Left lung (tissue), 14 donors: ENCODE measurements at places on chromosomes 5 and 9. TPM values are rescaled to one million over a fixed set of nuclear protein-coding genes. Genes with fewer than 3 reads are reported as not detected.
A peak's percentile ranks its signal among the peaks of the same experiment; 100 is the strongest.

Gene CDX1
- 0.42 TPM for polyA plus RNA-seq

Gene FRRS1L
- 3.9 TPM for polyA plus RNA-seq

Gene MCTP1
- polyA plus RNA-seq = 4.4 TPM

Gene CEP72
- 9.8 TPM for polyA plus RNA-seq

Gene SPINK7
- polyA plus RNA-seq = 0.54 TPM

Gene SPTLC1
- 91.6 TPM for polyA plus RNA-seq

Gene SPATA9
- 2.3 TPM for polyA plus RNA-seq

GRCh38 chr9:3477236-3477834 is 48.5 kb downstream of the RFX3 start:
- DNase-seq = no peak

GRCh38 chr5:90050103-90050502 is 359.5 kb downstream of the CETN3 start:
- no peak for DNase-seq

- DNase-seq = no peak
These were observed 2.8 kb upstream of the IL33 start for GRCh38 chr9:6212722-6213375.

- no peak for DNase-seq
These were observed 10.1 kb upstream of the CDH9 start for GRCh38 chr5:27048510-27048909.

DNA sequence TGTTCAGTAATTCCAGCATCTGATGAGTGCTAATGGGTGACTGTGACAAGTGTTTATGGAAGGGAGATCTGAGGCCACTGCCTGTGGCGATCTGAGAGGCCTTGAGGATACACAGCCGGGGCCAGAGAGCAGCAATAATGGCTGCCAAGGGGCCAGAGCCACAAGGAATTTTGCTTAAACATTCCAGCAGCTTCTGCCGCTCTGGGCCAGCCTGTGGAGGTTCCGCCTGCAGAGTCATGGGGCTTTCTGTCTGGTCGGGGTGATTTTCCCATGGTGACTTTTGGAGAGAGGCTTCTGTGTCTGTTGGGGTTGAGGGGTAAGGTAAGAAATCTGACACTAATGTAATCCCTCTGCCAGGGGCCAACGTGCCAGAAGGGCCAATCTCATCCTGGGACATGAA is 353.5 kb downstream of the ADAMTS6 start:
- no peak for DNase-seq

DNA sequence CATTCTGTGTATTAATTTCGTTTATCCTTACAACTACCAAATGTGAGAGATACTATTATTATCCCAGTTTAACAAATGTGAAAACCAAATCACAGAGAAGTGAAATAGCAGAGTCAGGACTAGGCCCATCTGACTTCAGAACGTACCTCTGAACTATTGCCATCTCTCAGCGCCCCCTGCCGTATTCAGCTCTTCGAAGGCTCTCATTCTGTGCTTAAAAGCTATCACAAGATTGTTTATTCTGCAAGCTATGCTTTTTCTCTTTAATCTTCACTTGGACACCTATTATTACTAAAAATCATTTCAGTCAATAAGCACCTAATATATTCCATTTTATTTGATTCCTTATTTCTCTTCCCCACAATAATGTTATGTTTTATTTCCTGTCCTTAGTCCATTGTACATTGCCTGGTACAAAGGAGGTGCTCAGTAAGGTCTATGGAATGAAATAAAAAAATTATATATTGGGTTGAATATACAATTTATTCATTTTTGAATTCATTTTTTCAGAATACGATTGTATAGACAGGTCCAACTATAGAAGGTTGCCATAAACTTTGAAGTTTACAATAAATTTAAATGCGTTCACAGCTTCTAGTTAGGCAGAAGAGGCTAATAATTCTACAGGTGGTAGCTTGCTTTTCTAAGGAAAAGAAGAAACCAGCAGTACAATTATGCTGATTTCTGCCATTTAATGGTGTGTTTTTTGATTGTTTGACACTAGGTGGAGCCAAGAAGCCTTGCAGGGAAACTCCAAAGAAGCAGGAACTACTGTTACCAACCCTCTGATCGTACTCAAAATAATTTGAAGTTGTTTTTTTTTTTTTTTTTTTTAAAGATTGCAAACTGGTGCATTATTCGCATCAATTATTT is 202.2 kb upstream of the DMRTA1 start:
- DNase-seq = peak; percentile 33

- no peak for DNase-seq
These were observed 18.1 kb upstream of the EGFLAM start for GRCh38 chr5:38240212-38240611.

DNA sequence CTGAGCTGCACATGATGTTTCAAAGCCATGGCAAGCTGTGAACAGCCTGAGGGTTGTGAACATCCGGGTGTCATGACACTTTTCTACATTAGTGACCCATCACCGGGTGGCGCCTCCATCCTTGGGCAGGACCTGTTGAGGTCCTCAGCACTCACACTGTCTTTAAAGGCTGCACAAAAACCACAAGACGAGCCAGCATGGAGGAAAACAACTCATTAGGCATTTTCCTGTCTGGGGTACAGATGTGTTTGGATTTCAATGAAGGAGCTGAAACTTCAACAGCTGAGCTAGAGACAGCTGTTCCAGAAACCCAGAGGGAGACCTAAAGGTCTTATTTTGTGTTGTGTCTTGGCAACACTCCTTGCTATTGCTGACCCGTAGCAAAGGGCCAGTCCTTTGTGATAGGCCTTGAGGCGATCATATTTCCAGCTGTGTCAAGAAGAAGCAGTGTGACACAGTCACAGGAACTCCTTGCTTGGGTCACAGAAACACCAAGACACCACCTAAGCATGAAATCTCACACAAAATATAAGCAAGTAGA is 151.8 kb upstream of the VLDLR start:
- peak; percentile 66 for DNase-seq

- no peak for DNase-seq
These were observed 44.2 kb downstream of the SH3PXD2B start for GRCh38 chr5:172410160-172410559.

GRCh38 chr5:169913479-169913878 is 66.8 kb downstream of the INSYN2B start:
- no peak for DNase-seq

DNA sequence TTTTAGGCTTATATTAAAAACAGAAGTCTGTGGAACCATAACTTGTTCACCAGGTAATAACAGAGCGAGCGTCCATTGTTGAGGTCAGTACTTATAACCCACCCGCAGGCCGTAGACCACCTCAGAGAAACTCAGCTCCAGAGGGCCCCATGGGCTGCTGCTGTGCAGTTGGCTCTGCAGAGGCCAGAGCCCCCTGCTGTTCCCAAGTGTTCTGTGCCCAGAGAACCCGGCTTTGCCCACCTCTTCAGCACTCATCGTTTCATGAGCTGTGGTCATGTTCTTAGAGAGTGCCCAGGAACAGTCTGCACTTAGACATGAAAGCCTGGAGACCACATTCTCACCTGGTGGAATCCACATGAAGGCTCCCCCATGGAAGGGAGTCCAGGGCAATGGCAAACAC is 50.4 kb upstream of the SLC2A8 start:
- no peak for DNase-seq

DNA sequence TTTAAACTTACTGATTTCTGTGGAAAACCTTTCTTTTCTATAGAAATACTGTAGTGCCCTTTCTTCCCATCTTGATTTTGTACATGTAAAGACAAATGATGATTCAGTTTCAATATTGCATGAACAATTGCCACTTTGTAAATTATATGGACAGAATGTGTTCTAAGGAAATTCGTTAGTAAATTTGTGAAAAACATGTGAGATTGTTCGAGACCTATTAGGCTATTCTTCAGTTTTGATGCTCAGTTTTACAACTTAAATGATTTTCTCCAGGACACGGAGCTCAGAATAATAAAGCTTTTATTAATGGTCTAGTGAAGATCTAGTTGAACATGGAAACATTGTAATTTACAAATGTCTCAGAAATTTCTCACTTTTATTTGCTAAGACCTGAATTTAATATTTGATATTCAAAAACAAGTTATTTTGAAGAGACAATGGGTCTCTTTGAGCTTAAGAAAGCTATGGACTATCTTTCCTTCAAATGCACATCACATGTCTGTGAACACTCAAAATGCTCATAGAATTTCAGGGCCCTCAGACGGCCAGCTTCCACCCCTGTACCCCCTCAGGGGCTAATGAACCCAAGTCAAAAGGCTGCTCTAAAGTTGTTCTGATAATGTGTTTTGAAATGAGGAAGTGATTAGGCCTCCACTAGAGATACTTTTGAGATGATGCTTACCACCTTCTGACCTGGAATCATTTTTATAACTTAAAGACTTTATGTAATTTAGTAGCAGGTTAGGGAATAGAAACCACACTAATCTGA is 54.1 kb upstream of the FSD1L start:
- DNase-seq = no peak

GRCh38 chr5:165057145-165057544 is 1551.7 kb downstream of the MAT2B start:
- DNase-seq = no peak

DNA sequence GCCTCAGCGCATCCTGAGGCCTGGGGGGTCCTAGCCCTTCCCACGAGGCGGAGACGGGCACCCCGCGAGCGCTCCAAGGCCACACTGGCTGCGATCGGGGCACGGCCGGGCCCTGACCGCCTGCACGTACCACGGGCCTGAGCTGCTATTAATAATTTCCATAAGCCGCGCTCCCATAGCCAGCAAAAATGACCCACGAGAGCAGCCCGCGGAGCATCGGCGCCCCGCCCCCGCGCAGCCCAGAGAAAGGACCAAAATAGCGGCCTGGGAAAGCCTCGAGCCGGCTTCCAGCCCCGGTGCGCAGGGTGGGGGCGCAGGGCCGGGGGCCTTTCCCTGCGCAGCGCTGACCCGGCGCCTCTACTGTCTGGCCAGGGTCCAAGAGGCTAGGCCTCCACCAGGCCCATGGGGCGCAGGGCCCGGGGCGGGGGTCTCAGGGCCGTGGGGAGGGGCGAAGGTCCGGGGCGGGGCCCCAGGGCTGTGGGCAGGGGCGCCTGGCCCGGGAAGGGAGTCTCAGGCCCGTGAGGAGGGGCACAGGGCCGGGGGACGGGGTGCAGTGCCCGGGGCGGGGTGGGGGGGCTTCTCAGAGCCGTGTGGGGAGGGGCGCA is 54.4 kb downstream of the EXD3 start:
- no peak for DNase-seq

DNA sequence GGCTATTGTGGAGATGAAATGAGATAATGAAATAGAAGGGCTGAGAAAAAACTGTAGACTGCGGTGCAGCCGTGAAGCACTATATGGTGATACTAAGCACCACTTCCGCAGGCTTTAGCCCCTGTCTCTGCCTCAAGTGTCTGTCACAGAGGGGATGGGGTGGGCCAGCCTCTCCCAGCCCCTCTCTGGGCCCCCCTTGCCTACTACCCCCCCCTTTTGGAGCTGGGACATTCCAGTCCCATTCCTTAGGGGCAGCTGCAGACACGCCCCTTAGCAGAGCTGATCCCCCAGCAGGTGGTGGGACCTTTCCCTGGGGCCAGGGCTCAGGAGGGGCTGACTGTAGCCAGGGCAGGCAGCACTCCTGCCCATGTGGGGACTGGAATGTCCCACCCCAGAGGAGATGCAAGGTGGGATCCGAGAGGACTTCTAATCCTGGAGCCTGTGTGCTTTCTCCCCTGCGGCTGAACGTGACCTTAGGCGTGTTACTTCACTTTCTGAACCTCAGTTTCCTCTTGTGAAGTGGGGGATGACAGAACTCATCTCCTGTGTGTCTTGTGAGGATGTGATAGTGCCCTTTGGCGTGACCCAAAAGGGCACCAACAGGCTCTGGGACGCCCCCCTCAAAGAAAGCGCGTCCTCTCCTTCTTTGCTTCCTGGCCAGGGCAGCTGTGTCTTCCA is 1.9 kb downstream of the N4BP3 start:
- no peak for DNase-seq

- no peak for DNase-seq
These were observed 7.1 kb downstream of the LCP2 start for GRCh38 chr5:170290498-170290897.

- DNase-seq = no peak
These were observed 7.2 kb downstream of the CSNK1A1 start for GRCh38 chr5:149544028-149544420.

DNA sequence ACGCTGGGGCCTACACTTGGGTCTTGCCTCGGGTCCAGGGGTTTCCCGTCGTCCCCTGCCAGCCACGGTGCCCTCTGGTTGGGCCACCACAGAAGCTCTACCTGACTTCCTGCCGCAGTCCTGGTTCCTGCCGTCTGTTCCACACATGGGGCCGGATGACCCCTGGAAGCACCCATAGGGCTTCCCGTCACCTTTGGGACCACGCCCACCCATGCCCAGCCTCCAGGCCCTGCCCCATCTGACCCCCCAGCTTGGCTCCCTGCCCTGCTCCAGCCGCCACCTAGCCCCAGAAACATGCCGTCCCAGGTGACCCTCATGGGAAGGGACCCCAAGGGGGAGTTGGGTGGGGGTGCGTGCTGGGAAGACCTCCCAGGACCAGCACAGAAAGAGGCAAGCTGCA is 13.7 kb downstream of the MRPL36 start:
- peak; percentile 64 for DNase-seq

- DNase-seq = no peak
These were observed 188.0 kb downstream of the HCN1 start for GRCh38 chr5:45508135-45508534.
